ENCODE measurements at places on chromosomes 3 and 15.

DNA sequence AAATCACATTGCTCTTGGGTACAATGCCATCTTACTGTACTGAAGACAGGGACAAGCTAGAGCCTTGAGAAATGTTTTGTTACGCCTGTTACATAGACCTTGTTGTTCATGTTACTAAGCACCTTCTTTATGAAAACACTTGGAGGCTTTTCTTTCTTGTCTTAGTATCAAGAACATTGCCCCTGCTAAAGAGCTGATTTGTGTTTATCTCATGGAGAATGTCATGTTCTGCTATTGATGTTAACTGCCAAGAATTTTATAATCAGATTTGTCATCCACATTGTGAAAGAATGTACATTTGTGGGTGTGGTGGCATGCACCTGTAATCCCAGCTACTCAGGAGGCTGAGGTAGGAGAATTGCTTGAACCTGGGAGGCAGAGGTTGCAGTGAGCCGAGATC, 431.3 kb upstream of the MDFIC2 start:
- no peak for DNase-seq

GRCh38 chr3:9803494-9803893, 6.6 kb upstream of the TTLL3 start:
- DNase-seq = no peak

DNA sequence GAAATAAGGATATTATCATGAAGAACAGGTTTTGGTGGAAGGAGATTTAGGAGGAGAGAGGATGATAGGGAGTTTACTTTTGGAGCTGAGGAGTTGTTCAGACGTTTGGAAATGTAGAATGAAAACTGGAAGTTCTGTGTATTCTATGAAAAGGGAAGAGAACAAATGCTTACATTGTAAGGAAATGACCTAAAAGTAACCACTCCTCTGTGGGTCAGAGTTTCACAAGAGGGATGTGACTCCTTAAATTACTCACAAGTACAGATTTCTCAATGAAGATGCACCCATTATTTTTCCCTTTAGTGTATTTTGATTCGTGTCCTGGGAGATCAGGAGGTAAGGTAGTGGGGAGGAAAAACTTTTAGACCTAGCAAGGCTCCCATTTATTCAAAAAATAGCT, 4.0 kb downstream of the RNF13 start:
- no peak for DNase-seq

GRCh38 chr15:62059816-62060112, 483 bp downstream of the VPS13C start:
- DNase-seq = no peak

DNA sequence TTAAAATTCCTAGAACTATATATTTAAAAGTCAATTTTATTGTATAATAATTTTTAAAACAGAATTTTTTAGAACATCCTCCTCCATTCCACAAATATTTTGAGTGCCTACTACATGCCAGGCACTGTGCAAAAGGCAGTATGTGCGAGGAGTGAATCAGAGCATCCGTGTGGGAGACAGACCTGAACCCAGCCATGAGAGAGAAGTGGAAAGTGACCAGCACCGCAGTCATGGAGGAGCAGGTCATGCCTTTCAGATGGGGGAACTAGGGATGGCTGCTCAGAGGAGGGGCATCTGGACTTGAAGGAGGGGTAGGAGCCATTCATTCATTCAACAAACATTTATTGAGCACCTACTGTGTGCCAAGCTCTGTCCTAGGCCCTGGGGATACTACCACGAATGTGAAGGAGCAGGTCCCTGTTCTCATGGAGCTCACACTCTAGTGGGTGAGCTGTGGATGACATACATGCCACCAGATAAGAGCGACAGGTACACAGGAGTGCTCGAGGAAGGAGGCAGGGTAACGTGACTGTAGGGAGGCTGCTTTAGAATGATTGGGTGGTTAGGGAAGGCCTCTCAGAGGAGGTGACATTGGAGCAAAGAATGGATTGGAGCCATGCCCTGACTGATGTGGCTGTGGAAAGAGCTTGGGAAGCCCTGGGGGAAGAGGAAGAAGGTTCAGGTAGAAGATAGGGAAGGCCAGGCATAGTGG, 3.1 kb upstream of the CHRNA3 start:
- no peak for DNase-seq

- DNase-seq = no peak
These were observed 151.2 kb downstream of the MYRIP start for GRCh38 chr3:39960515-39961191.
